Stomach (tissue), 19 donors: ENCODE measurements at places on chromosomes 16 and 17.

GRCh38 chr16:17605784-17606183, 135.0 kb upstream of the XYLT1 start:
- DNase-seq: no peak

GRCh38 chr16:471353-472198, 46.1 kb downstream of the RAB11FIP3 start:
- DNase-seq: no peak

DNA sequence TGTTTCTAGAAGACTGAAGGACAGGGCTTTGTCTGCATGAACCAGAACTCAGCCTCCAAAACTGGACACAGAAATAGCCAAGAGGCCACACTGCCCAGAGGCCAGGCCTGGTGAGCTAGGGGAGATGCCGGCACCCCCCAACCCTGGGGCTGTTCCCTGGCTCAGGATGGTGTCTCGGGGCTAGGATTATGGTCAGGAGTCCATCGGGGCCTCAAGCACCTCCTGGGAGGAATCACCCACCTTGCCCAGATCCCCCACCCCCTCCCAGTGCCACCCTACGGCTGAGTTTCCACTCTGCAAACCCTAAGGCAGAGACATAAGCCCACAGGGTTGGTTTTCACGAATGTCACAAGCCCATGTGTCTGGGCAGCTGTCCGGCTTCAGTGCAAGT, 37.2 kb downstream of the SLC7A5 start:
- no peak for DNase-seq

GRCh38 chr17:6536566-6537065, 19.7 kb downstream of the PITPNM3 start:
- peak; percentile 9 for DNase-seq

DNA sequence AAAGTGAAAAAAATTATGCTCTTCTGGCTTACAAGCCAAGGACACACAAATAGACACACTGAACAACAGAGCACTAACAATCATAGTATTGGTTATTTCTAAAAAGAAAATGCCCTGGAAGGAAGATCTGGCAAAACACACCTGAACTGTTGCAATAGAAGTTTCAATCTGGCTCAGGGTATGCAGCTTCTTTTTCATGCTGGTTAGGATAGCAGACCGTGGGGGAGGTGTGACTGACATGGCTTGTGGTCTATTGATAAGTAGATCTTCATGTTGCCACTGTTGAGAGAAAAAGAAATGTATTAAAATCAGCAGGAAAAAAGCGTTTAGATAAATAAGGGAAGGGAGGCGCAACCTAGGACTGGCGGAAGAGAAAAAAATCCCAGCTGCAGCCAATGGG, 26.5 kb upstream of the ARL6IP1 start:
- DNase-seq: no peak

- DNase-seq: no peak
Measured at GRCh38 chr16:80656161-80656560, 115.4 kb downstream of the DYNLRB2 start.

DNA sequence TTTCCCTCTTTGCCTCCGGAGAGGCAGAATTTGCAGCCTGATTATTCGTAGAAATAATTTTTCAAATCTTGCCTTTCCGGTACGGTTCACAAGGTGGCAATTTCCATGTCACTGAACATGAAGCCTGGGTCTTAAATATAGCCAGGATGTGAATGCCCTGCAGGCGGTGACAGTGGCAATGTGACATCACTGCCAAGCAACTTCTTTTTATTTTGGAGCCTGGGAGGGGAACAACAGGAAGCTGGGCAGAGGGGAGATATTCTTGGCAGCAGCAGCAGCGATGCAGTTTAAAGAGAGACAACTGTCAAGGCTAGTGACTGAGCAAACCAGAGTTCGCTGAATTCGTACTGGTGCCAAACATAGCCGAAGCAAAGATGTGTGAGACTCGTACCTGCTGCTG, 171.1 kb downstream of the SNX29 start:
- no peak for DNase-seq

DNA sequence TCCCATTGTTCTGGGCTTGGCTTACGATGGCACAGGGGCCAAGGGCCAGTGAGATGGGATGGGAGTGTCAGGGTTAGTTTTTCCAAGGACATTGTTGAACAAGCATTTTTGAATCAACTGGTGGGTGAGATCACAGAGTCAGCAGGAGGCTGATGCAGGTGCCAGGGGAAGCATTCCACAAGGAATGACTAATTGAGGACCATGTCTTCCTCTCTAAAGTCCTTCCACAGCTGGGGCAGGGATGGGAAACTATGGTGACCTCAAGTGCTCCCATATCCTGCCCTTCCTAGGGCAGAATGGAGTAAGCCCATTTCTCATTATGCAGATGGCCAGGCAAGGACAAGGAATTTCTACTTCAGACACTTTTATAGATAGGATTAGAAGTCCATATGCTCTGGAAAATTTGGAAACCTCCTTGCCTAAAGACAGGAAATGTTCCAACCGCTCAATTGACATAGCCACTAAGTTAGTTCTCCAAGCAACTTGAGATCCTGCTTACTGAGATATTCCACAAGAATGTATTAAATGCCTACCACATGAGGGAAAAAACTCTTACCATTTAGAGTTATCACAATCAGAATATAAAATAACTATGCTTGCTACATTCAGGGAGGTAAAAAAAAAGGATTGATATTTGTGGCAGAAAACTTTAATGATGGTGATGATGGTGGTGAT, 21.2 kb upstream of the ENGASE start:
- DNase-seq: no peak

GRCh38 chr17:40344421-40345160, 19.9 kb downstream of the GJD3 start:
- DNase-seq: peak; percentile 40

DNA sequence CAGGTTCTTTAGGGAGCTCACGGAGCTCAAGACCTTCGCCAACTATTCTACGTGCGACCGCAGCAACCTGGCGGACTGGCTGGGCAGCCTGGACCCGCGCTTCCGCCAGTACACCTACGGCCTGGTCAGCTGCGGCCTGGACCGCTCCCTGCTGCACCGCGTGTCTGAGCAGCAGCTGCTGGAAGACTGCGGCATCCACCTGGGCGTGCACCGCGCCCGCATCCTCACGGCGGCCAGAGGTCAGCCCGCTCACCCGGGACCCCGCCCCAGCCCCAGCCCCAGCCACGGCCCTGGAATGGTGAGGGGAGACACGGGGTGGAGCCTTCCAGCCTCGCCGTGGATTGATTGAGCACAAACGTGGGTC, 13.5 kb downstream of the SARM1 start:
- peak; percentile 64 for DNase-seq

GRCh38 chr17:17605729-17606088, 14.2 kb upstream of the PEMT start:
- no peak for DNase-seq

DNA sequence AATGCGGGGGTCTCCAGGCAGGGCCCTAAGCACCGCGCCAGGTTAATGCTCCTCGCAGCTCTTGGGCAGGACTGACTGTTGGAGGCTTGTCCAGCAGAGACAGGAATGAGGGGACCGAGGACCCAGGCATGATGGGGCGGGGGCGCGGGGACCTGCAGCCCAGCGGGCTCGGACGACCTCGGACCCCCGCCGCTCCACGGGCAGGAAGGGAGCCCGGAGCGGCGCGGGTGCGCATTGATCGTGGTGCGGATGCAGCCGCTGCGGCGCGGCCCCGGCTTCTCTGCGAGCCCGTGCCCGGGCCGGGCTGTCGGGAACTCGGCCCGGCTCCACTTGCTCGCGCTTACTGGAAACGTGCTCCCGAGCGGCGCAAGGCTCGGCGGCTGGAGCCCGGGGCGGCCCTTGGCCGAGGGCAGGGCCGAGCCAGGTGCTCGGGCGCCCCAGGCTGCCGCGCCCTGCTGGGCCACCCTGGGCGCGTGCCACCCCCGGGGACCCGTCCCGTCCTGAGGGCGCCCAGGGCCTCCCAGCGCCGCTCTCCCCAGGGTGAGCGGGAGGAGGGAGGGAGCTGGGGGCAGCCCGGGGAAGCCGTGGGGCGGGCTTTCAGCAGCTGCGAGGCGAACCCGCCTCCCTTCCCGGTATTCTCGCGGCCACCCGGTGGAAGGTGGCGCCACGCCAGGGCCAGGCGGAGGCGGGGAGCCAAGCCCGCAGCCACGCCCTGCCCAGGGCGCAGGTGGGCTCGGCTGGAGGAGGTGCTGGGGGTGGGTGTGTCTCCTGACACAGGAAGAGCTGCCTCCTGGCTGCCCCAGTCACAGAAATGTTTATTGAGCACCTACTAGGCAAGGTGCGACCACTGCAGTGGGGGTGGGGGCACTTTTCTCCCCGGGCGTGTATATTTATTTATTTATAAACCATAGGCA, 45.9 kb downstream of the SOCS3 start:
- peak; percentile 90 for DNase-seq

DNA sequence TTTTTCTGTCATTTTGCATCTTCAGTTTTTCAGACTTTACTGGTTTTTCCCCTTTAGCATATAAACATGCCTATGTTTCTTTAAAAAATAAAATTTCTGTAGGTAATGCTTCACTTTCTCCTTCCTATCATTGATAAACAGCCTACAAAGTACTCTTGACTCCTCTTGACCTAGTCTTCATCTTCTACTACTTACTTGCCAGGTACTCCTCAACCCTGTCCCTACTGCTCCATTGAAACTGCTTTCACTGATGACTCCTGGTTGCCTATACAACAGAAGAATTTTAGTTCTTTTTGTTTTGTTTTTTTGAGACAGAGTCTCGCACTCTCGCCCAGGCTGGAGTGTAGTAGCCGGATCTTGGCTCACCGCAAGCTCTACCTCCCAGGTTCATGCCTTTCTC, 7.0 kb downstream of the DDX42 start:
- no peak for DNase-seq

DNA sequence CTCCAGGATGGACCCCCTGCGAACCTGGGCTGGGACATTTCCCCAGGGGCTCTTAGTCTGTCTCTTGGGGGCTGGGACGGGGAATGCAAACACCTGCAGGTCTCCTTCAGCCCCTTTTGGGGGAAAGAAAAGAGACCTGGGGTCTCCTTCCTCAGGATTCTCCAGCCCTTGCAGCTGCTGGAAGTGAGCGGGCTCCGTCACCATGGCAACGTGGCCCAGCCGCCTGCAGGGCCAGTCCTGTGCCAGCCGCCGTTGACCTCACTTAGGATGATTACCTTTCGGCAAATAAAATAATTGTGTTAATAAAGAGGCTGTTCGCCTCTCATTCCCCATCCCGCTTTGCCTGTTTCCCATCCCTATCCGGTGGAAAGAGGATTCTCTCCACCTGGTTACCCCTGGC, 25.7 kb downstream of the MRM1 start:
- DNase-seq: no peak

GRCh38 chr16:54324716-54325115, 38.1 kb upstream of the IRX3 start:
- DNase-seq: no peak

DNA sequence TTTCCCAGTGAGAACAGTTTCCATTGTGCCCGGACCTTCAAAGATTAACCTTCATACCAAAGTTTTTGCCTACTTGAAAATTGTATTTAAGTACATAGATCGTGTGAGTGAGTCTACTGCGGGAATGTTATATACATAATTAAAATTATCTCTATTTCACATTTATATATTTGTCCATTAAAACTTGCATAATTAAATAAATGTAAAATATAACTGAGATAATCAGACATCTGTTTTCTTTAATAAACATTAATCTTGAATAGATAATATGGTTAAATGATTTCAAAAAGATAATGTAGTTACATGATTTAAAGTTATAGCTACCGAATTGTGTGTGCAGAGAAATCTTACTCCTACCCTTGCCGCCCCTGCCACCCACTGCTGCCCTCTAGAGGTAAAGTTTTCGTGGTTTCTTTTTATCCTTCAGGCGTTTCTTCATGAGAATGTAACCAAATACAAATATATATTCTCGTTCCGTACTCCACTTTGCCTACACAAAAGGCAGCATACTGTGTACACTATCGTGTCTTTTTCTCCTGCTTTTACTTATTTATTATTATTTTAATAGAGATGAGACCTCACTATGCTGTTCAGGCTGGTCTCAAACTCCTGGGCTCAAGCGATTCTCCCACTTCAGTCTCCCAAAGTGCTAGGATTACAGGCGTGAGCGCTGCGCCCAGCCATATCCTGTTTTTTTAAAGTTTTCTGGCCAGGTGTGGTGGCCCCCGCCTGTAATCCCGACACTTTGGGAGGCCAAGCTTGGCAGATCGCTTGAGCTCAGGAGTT, 35.6 kb downstream of the RPA1 start:
- DNase-seq: peak; percentile 46

- peak; percentile 38 for DNase-seq
Measured at GRCh38 chr17:39225959-39226683, 376 bp upstream of the STAC2 start.

DNA sequence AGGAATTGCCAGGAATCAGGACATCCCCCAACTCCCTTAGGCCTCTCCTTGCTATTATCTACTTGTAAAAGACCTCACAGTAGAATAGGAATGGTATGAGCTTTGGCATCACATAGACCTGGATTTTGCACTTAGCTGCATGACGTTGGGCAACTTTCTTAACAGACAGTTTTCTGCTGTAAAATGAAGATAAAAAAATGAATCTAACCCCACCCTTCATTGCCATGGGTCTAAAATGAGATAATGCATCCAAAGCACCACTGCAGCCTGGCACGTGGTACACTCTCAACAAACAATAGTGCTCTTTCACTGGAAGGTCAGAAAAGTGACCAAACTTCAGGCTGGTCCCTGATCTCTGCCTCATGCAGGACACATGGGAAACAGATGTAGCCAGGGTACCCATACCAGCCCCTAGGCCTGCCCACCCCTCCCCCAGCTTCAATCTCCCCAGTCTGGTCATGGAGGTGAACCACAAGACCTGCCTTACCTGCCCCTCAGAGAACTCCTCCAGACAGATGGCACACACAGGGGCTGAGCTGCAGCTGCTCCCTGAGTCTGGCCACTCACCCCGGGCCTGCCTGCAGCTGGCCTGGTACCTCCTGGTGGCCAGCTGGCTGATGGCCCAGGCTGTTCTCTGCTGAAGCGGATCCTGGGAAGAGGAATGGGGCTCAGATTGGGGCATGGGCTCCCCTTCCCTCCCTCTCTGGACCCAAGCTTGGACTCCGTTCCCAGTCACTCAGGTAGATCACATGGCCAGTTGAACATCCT, 8.5 kb upstream of the SUPT4H1 start:
- no peak for DNase-seq

GRCh38 chr17:61593426-61593825, 2.4 kb upstream of the NACA2 start:
- peak; percentile 49 for DNase-seq

GRCh38 chr16:67216612-67217490, 10.1 kb upstream of the TMEM208 start:
- peak; percentile 61 for DNase-seq

DNA sequence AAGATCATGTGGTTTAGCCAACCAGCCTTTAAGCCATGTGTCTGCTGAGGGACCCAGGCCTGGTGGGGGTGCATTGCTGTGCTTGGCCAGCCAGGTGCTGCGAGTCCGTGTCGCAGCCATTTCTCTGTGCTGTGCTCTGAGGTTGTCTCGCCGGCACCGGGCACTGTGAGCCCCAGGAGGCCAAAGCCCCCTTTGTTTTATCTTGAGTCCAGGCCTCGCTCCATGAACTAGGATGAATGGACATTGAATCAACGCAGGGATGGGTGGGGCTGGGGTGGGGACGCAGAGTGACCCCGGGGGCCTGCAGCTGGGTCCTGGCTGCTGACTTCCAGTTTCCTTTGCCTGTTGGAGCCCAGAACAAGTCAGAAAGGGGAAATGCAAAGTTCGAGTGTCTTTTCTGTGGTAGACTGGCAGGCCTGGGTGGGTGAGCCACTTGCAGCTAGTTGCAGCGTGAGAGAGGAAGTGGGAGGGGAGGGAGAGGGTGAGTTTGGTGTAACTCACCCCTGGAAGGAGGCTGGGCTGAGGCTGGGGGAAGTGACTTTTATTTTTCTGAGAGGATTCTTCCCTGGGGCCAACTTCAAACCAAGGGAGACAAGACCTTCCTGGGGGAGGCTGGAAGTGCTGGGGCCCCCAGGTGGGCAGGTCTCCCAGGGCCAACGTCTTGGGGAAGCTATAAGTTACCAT, 324.7 kb downstream of the SEC14L1 start:
- DNase-seq: peak; percentile 87

- peak; percentile 92 for DNase-seq
Measured at GRCh38 chr16:89722392-89723278, 1.3 kb downstream of the ZNF276 start.
